ENCODE measurements at places on chromosomes 11 and 22.

- DNase-seq = no peak
Observed at GRCh38 chr22:49693416-49693815, 134.3 kb downstream of the BRD1 start.

DNA sequence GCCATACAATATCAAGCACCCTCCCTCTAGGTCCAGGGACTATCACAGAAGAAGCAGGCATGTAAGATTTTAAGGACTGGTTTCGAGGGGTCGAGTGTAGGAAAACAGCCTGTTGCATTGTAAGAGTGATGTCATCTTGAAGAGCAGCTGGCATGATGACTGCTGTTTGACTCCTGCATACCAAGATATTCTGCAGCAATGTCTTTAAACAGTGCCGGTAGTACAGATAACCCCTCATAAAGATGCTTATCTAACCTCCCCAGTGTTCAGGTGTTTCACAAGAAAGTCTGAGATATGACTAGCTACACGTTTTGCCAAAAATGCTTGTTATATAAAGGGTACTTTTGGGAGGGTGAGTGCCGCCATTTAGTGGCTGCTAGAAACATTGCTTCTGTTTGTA, 12.0 kb downstream of the FAM111A start:
- no peak for DNase-seq

DNA sequence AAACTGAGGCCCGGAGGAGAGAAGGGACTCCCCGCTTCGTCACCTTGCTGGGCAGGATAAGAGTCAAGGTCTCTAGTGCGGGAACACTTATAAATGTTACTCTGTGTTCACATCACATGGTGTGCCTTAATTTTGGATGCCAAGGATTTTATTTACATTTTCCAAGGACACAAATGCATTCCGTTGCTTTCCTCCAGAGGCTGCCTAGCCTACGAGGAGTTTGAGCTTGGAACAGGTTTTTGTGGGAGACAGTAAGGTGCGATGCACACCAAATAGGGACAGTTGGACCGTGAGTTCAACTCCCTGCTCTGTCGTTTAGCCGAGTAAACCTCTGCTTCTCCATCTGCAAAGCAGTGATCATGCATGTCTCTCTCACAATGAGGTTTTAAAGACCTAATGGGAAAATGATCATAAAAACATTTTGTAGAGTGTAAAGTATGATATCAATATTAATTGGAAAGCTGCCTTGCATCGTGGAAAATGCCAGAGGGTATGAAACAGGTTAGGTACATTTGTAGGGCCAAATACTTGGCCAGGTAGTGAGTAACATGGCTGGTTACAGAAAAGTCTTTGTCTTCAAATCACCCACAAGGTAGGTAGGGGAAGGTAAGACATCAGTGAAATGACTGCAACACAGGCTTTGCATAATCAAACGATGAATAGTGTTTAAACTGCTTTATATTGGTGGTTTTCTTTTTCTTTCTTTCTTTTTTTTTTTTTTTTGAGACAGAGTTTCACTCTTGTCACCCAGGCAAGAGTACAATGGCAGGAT, 61.8 kb downstream of the ST3GAL4 start:
- DNase-seq = no peak

- DNase-seq = peak; percentile 48
Observed at GRCh38 chr22:46149512-46150033, 753 bp upstream of the PPARA start.

DNA sequence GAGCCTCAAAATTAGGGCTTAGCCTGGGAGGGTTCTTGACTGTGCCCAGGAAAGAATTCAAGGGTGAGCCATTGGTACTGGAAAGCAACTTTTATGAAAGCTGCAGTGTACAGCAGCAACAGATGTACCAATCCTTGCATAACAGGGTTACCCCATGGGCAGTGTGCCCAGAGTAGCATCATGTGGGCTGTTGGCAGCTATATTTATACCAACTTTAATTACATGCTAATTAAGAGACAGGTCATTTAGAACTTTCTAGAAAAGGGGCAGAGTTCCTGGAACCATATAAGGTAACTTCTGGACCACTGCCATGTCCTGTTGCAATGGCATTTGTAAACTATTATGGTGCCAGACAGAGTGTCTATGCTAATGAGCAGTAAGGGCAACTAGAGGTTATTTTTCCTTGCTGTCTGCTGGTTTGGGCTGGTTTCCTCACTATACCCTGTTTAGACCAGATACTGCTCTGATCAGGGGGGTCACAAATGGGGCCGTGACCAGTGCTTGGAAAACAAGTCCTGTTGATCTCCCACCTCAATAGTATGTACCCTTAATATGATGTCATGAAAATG, 1120.5 kb upstream of the RAG2 start:
- DNase-seq = no peak

DNA sequence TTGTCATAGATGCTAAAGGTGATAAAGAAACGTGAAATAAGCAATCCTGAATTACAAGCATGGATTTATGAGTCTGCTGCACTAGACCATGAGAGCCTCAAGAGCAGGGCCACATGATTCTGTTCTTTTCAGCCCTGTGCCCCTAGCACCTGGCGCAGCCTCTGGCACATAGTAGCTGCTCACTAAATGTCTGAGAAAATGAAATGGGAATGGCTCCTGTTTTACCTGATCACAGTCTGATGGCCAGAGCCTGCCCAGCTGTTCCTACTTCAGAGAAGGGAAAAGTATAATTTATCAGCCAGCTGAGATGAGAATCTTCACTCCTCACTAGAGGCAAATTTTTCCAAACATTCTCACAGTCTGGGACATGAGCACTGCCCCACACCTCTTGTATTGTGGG, 10.7 kb upstream of the PKNOX2 start:
- DNase-seq = no peak

DNA sequence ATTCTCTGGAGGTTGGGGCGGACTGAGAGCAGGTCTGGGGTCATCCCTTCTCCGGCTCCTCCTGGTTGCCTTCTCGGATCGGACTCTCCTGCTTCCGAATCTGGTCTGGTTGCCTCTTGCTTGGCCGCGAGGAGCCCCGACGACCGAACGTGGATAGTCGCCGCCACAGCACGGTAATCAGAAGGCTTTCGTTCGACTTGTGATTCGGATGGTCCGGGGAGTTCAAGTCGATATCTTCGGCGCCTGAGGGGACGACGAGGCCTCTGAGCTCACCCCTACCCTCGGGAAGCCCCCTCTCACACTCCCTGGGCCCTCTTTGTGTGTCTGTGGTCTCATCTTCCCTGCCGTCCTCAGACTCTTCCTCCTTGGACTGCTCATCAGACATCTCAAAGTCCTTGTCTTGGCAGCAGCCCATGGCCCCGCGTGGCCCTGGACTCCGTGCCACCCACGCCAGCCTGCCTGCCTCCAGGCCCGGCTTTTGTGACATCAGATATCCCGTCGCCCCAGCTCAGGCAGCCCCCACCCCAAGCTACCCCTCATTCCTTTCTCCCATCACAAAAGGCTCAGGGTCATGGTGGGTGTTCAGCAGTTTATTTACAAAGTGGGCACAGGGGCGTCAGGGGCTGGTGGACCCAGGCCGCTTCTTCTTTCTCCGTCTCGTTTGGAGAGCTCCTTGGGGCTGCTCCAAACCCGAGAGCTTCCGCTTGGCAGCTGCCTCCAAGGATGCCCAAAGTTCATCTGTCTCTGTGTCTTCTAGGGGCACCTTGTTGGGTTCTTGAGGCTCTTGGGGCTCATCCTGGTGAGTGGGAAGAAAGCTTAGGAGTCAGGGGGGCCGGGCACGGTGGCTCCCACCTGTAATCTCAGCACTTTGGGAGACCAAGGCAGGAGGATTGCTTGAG, at the start of gene TEX54:
Gene TEX54 (minus strand): TSS at position 506 of the 899 bp plus-strand sequence.
- DNase-seq = no peak

GRCh38 chr11:6233984-6234386, 451 bp downstream of the FHIP1B start:
- no peak for DNase-seq

GRCh38 chr11:31813391-31814175, 2.5 kb upstream of the PAX6 start:
- DNase-seq = no peak

DNA sequence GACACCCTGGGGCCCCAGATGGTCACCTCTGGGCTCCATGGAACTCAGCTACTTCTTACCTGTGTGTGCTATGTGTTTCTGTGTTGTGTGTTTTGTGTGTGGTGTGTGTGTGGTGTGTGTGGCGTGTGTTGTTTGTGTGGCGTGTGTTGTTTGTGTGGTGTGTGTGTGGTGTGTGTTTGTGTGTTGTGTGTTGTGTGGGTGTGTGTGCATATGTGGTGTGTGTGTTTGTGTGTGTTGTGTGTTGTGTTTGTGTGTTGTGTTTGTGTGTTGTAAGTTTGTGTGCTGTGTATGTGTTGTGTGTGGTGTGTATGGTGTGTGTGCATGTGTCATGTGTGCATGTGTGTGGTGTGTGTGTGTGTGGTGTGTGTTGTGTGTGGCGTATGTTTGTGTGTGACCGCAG, 3.8 kb upstream of the WNT7B start:
- DNase-seq = no peak

DNA sequence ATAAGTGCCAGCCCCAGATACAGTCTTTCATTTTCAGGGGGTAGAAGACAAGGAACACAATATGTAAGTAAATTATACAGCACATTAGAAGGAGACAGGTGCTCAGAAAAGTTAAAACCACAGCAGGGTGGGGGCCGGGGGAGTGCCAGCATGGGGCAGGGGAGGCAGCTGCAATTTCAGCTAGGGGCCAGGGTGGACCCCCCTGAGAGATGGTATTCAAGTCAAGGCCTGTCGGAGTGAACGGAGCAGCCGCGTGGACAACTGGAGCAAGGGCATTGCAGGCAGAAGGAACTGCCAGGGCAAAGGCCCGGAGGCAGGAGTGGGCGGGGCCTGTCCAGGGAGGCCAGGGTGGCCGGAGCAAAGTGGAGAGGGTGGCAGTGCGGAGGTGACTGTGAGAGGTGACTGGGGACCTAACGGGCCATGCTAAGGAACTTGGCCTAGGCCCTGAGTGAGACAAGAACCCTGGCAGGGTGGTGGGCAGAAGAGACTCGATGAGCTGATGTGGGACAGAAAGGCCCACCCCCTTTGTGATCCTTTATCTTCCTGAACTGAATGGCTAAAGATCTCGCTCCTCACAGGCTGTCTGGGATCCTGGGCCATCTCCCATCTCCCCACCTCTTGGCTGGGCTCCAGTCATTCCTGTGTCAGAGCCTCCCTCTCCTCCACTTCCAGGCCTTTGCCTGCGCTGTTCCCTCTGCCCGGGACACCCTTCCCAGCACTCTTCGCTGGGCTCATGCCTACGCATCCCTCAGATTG, 22.4 kb upstream of the FLRT1 start:
- no peak for DNase-seq

DNA sequence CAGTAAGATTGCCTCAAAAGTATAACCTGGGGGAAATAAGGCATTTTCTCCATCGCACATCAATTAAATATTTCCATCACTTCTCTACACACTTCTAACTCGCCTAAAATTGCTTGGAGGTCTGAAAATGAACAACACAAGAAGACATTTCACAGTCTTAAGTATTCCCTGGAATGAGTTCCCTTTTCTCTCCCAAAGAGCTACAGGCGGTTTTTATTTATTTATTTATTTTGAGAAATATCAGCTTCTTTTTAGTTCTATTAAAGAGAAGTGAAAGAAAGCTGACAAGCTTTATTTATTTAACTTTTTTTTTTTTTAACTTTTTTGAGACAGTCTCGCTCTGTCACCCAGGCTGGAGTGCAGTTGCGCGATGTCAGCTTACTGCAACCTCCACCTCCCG, 11.5 kb upstream of the PARVB start:
- DNase-seq = no peak

GRCh38 chr11:27409049-27409448, 46.0 kb upstream of the CCDC34 start:
- DNase-seq = no peak
